IMR-90 (cell line): ENCODE measurements at places on chromosomes 5 and 9. TPM values are rescaled to one million over a fixed set of nuclear protein-coding genes. Genes with fewer than 3 reads are reported as not detected.

GRCh38 chr9:11356067-11356466 is 743.3 kb upstream of the PTPRD start:
- DNase-seq, result no peak

DNA sequence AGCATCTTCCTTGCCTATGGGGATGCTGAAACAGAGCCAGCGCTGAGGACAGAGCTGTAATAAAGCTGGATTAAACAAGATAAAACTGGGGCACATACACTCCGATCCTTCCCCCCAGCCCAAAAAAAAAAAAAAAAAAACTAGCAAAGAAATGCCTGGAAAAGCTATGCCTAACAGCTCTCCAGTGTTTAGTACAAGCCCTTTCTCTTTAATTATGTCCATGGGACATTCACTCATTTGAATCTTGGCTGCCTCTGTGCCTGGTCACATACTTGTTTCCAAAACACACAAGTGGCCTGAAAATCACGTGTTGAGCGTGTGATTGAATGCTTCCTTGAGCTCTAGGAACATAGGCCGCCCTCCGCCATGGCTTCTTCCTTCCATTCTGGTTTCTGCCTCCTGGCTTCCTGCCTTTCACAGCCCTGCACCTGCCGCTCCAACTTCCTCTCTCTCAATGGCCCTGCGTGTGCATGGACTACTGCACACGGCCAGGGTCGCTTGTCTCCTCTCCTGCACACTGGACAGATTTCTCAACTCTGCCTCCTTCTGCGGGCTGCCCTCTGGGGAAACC is 111.0 kb upstream of the RETREG1 start:
- no peak for DNase-seq

GRCh38 chr5:575636-576035 is 36.5 kb upstream of the CEP72 start:
- DNase-seq, result no peak

- no peak for DNase-seq
These were observed 81.4 kb upstream of the WWC1 start for GRCh38 chr5:168209997-168210396.

PSAT1 gene
- 88.4 and 98.9 TPM in 2 replicates for total RNA-seq

CBY3 gene
- total RNA-seq, result 0.18 TPM in 1 of 2 replicates, not detected in the other

MPDZ gene
- total RNA-seq, result 39.3 and 46.4 TPM in 2 replicates
